NT2/D1 (cell line): ENCODE measurements at places on chromosomes 4 and X.

- DNase-seq: no peak
Measured at GRCh38 chrX:48689208-48689920, 5.8 kb downstream of the WAS start.

DNA sequence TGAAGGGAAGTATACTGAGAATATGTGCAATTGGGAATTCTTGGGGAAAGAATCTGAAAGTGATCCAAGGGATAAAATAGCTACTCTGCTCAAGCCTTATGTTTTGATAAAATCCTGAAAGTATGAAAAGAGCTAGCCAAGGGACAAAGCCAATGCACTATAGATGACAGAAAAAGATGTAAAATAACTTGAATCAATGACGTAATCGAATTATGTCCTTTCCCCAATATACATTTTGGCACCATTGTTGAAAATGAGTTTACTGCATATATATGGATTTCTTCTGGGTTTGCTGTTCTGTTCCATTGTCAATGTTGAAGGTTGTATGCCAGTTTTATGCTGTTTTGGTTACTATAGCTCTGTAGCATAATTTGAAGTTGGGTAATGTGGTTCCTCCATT, 407.3 kb downstream of the DCAF12L2 start:
- DNase-seq: no peak

DNA sequence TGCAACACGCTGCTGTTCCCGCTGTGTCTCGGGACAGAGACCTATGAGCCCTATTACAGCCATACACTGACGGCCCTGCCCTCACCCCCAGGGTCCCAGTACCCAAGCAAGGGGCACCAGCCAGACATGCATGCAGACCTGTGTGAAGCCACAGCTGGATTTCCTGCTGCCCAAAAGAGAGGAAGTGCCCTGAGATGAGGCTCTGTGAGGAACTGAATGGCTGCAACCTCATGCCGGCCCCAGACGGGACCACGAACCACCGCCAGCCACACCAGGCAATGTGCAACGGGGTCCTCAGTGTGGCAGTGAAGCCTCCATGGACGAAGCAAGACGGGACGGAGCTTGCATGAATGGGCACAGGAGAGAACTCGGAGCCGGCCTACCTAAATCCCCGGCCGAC, 21.1 kb downstream of the CTBP1 start:
- no peak for DNase-seq

DNA sequence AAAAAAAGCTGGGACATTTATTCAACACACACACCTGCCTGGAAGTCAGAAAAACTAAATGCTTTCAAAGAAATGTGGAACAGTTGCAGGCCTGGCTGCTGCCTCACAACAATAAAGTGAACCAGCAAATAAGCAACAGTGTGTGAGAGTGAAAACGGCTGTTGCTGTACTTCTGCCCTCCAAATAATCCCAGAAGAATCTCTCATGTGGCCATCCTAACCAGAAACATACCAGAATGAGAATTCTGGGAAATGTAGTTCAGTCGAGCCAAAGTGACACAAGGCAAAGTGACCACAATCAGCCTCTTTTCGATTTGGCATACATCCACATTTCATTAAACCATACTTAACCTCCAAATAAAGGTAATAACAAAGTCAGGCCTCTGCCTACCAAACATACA, 204.5 kb downstream of the SLC7A11 start:
- DNase-seq: no peak

GRCh38 chr4:119014658-119015057, 121.0 kb upstream of the MYOZ2 start:
- DNase-seq: no peak

DNA sequence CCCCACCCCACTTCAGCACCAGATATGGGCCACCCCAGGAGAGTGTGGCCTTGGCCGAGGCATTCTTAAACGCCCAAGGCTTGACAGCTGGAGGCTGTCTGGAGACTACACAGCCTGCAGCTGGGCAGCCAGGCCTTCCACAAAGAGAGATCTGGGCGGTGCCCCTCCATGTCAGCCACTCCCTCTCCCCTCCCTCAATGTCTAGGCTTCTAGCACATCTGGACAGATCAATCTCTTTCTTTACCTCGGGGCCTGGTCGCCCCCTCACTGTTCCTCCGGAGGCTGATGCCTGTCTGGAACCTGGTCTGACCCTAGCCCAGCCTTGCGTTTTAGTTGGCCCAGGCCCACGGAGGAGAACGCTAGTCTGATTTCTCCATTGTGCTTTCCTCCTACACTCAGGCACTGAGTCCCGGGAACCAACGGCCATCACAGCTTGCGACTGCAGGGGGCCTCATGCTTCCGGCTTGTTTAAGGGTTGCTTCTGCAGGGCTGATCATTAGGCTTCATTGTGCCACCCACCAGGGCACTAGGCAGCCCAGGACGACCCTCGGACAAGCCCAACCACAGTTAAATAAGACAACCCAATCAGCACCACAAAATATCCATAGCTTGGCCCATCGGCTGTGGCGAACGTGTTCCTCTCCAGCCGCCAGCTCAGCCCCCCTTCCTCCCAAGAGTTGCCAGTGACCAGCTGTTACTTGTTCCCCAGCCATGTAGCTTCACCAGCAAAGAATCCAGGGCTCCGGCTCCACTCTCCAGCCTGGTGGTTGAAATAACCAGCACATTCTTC, 200.6 kb downstream of the BCOR start:
- DNase-seq: peak; percentile 57

- no peak for DNase-seq
Measured at GRCh38 chr4:93777081-93777460, 51.5 kb upstream of the ATOH1 start.

GRCh38 chr4:27368781-27369180, 508.1 kb downstream of the STIM2 start:
- DNase-seq: no peak

- DNase-seq: no peak
Measured at GRCh38 chrX:38804682-38805431, 3.6 kb downstream of the MID1IP1 start.

GRCh38 chr4:128371876-128372275, 84.3 kb upstream of the PGRMC2 start:
- DNase-seq: no peak

GRCh38 chrX:53317365-53318069, 36.1 kb upstream of the IQSEC2 start:
- DNase-seq: peak; percentile 51

GRCh38 chr4:116323606-116324005, 761.8 kb downstream of the TRAM1L1 start:
- no peak for DNase-seq

DNA sequence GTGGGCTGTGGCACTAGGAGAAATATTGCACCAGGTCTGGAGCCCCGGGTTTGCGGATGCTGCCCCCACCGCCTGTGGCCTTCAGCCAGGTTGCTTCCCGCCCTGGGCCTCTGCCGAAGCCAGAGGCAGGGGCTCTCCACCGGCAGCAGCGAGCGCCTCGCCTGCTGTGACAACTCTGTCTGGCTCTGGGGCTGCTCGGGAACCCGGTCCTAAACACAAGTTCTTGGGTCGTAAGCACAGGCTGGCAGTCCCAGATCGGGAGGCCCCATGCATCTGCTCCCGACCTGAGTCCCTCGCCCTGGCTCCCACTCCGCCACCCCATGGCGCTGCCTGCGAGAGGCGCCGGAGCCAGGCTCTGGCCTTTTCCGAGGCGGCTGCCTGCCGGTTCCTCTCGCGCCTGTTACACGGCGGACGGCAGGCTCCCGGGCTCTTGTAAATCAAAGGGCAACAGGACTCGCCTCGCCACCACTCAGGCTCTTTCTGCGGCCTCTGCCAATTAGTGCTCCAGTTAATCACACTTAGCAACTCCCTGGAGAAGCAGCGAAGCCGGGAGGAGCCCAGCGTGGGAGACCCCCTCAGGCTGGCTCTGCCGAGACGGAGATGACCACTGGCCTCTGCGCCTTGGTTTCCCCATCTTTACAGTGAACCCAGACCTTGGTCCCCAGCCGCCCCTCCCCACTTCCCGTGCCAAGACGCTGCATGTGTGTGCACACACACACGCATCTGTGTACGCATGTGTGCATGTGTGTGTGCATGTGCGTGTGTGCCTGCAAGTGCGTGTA, 109.2 kb downstream of the DCTD start:
- DNase-seq: no peak

DNA sequence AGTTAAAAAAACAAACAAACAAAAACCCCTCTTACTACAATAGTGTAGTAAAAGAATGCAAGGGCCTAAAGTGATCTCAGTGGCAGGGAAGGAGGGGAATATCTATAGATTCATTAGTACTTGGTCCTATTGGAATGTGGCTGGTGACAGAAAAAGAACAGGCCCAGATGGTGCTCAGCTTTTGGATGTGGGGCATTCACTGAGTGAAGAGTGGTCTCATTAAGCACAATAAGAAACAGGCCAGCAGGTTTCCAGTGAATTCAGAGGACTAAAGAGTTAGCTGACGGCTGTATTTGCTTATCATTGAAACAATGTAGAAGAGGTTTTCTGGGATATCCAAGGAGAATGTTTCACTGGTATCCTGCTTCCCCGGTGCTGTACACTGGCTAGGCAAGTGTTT, 243.8 kb upstream of the HHIP start:
- no peak for DNase-seq

GRCh38 chrX:1403228-1403627, 11.3 kb upstream of the SLC25A6 start:
- no peak for DNase-seq

GRCh38 chrX:39645178-39645895, 452.4 kb downstream of the BCOR start:
- DNase-seq: no peak

- no peak for DNase-seq
Measured at GRCh38 chrX:38060331-38060878, 54.1 kb downstream of the SYTL5 start.

GRCh38 chr4:119641765-119642164, 13.2 kb upstream of the PDE5A start:
- no peak for DNase-seq

DNA sequence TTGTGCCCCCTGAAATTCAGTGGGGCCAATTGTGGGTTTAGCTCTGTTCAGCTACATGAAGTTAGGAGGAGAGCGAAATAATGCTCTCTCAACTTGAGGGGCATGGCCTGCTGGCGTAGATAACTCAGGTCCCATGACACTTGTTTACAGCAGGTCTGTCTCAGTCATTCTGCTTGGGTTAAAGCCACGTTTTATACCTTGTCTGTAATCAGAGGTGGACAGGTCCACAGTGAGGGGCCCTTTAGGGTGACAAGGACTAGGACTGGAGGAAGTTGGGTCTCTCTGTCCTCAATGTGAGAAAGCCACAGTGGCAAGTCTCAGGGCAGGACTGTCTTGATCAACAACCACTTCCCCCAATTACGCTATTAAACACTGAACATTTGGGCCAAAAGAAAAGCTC, 49.0 kb downstream of the PDHA1 start:
- no peak for DNase-seq

- no peak for DNase-seq
Measured at GRCh38 chr4:139973015-139973414, 181.0 kb downstream of the MAML3 start.

- DNase-seq: no peak
Measured at GRCh38 chr4:28505064-28505463, 1644.4 kb downstream of the STIM2 start.

DNA sequence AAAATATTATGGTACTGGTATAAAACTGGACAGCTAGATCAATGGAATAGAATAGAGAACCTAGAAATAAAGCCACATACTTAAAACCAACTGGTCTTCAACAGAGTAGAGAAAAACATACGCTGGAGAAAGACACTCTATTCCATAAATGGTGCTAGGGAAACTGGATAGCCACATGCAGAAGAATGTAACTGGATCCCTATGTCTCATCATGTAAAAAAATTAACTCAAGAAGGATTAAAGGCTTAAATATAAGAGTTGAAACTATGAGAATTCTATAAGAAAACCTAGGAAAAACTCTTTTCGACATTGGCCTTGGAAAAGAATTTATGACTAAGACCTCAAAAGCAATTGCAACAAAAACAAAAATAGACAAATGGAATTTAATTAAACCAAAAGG, 114.6 kb downstream of the PCDH18 start:
- DNase-seq: no peak

DNA sequence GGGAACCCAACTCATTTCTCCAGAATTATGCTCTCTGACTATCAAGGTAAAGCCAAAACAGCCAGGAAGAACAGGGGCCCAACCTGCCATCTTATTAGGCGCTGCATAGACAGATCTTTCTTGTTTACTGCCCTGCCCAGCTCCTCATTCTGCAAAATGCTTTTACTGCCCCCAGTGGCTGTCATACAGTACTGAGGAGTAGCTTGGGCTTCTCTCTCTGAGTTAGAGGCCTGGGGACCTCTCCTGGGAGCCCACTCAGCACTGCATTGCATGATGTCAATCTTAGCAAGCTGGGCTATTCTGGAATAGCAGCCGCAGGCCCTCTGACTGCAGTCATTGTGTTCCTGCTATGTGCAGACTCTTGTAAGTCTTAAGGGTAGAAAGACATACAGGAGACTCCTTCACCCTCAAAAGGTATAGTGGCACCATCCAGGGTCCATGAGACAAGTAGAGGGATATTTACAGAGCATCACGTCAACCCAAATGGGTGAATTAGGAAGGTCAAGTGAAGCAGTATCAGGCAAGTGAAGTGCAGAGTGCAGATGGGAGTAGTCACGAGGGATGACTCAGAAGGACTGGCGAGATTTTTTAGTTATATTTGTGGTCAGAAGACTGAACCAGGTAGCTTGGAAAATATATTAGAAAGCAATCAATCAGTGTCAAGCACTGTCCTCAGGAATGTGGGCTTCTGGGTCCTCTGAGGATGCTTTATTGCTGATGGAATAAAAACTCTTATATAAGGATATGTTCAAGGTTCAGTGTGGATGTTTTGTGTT, 294.1 kb upstream of the SFRP2 start:
- DNase-seq: peak; percentile 33

DNA sequence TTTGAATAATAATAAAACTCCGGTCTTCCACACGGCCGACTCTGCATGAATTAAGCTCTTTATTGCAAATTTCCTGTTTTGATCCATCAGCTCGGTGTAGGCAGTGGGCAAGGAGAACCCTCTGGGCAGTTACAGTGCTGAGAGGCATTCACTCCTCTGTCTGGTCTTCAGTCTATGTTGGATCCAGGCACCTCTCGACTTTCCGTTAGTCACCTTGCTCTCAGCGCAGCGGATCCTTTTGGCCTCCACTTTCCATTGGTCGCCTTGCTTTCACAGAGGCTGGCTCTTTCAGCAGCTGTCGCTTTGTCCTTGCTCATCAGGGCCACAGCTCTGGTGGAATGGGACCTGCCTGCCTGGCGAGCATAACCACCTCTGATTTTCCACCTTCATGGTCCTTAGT, 52.9 kb downstream of the TRMT44 start:
- DNase-seq: no peak

GRCh38 chrX:24659646-24660045, 12.5 kb upstream of the PCYT1B start:
- no peak for DNase-seq

DNA sequence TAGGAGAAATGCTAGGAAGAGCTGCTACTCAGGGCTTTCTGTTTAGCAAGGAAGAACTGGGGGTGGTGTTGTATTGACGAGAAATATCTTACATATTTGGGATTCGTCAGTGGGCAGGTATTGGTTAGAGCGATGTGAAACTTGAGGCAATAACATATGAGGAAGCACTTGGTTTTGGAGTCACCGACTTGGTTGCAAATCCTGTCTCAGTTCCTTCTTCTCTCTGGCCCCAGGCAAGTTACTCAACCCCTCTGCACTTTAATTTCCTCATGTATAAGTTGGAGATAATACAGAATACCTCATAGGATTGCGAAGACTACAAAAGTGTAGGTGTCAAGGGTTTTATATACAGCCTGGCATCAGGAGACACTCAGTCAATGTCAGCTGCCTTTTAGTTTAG, 34.1 kb downstream of the GPAT3 start:
- no peak for DNase-seq

GRCh38 chrX:95071052-95071451, 1397.0 kb downstream of the FAM133A start:
- no peak for DNase-seq
